ENCODE measurements at places on chromosomes 7 and 10.

GRCh38 chr7:37429435-37429791 is 19.3 kb downstream of the ELMO1 start:
- DNase-seq: no peak

DNA sequence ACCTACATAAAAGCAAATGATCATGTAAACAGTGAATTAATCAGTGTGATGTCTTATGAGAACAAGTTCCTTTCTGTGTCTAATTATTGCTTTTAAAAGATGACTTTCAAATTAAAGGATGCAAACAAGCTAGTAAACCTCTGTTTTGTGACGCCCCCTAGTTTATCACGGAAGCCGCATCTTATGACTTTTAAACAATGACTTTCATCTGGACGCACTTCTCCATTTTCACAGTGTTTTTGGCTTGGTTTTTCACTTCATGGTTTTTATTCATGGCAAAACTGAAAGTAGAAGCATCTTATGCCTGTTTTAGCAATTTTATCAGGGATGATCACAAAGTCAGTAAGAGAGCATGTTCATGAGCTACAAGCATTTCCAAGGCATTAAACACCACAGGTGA is 35.0 kb downstream of the ITGA8 start:
- no peak for DNase-seq

DNA sequence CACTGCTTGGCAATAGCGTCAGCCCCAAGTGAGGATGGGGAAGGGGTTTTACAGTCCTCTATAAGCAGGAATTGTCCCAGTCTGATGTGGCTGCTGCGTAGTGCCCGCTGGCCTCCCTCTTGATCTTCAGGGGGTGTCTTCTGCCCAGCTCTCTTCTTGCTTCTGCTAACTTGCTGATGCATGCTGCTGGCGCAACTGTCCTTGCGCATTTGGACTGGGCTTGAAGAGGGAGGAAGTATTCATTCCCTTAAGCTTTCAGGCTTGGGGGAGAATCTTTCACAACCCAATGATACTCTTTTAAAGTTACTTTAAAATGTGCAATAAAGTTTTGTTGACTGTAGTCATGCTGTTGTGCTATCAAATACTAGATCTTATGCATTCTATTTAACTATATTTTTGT is 10.3 kb downstream of the GALNT11 start:
- DNase-seq: no peak

GRCh38 chr10:115050375-115051010 is 42.7 kb upstream of the ATRNL1 start:
- DNase-seq: no peak

DNA sequence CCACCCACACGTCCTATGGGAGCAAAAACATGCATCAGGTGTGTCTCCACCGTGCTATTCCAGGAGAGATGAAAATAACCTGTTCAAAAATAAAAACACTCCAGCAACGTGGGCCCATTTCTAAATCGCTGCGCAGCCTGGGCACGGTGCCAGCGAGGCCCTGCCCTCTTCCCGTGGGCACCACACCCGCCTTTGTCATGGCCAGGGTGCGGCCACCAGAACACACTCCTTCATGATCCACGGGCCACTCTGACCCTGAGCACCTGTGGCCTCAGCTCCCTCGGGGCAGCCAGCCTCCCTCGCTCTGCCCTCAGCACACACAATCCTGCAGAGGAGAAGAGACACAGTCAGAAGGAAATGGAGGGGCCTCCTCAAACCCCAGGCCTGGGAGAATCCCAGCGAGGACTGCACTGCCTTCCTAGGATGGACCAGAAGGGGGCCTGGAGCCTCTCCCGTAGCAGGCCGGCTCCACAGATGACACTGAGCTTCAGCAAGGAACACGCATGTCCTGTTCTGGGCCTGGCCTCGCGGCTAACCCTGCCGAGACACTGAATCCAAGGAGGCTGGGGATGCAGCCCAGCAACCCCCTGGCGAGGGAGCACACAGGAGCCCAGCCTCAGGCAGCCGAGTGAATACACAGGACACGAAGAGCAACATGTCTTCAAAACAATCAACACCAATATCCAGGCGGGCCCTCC is 169.0 kb downstream of the MAD1L1 start:
- DNase-seq: no peak

- no peak for DNase-seq
Measured at GRCh38 chr7:30545791-30546555, 41.3 kb upstream of the GGCT start.

GRCh38 chr7:87075671-87076404 is 16.4 kb upstream of the ELAPOR2 start:
- DNase-seq: peak; percentile 29

GRCh38 chr10:131496351-131497052 is 185.0 kb upstream of the TCERG1L start:
- DNase-seq: no peak

DNA sequence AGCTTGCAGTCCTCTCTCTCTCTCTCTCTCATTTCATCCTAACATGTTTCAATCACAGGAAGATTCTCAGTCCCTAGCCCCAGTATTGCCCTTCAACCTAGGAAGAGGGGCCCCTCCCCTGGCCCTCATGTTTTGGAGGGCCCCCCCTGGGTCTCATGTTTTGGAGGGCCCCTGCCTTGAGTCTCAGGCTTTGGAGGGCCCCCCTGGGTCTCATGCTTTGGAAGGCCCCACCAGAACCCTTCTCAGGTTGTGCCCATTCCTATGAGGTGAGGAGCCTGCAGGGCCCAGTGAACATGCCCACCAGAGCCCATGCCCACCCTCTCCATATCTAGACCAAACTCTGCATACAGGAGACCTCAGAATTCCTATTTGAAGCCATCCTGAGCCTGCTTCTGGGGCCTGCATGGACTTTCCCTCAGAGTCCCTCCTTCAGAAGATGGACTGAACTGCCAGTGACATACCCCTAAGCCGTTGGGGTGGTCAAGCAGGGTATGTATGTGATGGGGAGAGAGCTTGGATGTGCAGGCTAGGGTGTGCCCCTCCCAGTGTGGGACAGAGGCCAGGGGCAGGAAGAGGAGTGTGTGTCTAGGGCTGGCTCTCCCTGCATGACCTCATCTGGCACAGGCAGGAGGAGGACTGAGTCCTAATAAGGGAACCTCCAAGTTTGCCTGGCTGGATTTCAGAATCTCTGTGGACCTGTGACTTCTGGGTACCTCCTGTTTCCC is 8.1 kb upstream of the VDAC2 start:
- DNase-seq: no peak

GRCh38 chr7:104499975-104500374 is 171.6 kb downstream of the LHFPL3 start:
- no peak for DNase-seq

GRCh38 chr10:64113792-64114191 is 592.6 kb downstream of the REEP3 start:
- no peak for DNase-seq

DNA sequence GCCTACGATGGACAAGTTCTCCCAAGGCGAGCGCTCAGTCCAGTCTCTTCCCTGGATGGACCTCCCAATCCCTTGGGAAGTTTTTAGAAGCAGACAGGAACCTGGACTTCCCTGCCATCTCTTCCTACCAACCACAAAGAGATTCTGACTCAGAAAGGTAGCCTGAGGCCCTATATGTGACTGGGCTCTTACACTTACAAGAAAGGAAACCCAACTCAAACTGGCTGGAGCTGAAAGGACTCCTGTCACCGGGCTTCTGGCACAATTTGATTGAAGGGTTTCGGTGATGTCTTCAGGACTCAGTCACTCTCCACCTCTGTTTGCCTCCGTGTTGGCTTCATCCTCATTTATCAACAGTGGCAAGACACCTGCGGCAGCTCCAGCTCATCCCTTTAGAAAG is 3.7 kb upstream of the COL13A1 start:
- DNase-seq: peak; percentile 16

DNA sequence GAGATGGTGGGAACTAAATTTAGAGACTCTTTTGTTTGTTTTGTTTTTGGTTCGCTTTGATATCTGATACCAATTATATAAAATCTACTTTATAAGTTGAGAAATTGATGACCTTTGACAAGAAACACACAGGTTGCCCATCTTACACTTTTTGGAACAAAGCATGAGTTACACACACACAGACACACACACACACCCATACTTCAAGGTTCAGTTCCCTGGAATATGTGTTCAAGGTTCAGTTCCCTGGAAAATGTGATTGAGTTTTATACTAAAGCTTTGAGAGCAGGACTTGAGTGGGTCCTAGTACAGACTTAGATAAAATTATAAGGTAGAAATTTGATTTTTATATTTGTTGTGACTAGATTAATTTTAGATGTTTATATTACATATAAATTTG is 134.2 kb upstream of the PRR15 start:
- no peak for DNase-seq

DNA sequence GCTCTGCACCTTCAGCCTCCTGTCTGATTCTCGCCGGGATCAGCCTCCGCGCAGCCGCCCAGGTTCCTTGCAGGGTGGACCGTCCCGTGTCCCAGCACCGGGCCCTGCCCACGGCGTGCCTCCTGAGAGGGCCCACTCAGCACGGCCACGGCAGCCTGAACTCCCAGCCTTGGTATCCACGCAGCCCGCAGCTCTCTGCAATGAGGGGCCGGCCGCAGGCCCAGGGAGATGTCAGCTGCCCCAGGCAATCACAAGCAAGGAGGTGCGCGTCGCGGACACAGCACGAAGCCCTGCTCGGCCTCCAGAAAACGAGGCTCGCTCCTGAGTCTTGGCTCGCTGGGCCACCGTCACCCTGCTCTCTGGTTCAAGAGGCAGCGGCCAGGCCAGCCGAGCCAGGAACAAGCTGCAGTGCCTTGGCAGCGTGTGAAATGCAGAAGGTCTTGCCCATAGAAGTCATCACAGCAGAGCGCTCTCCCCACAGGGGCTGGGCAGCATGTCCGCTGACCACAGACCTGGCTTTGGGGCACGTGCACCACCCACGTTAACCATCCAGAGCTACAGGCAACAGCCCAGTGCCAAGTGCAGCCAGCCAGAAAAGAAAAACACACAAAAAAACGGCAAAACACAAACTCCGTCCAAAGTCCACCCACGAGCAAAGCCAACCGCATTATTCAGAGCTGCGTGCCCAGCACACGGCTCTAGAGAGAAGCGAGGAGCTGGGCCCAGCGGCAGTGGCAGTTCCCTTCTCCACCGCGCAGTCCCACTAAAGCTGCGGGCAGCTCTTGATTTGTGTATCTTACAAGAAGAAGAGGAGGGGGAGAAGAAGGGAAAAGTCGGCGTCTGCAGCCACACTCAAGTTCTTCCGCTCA is 13.9 kb downstream of the GPER1 start:
- no peak for DNase-seq

DNA sequence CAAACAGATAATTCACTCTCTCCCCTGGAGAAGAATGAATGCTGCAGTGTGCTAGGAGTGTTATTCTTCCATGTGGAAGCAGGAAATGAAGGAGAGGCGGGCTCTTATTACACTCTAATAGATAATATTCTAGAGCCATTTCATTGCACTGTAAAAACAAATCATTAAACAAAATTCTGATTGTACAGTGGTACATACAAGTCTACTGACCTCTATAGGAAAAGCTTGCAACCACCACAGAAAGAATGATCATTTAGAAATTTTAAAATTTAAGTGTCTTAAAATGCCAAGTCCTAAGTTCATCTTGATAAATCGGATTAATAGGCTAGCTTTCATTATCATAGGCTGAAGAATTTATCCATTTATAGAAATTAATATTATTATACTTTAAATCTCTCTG is 960.3 kb upstream of the LRRN3 start:
- no peak for DNase-seq

DNA sequence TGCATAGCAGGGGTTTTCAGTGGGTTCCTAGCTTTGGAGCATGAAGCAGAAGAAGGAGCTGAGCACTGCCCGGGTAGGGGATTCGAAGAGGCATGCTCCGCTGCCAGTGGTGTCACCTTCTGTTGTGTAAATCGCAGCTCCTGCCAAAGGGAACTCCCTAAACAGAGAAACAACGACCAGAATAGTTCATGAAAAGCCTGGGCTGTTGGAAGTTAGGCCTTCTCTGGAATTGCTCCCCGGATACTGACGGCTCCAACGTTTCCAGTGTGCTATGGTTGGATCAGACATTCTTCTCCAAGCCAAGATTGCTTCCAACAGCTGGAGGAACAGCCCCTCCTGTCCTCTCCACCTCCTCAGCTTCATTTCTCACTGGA is 546.0 kb upstream of the FZD8 start:
- no peak for DNase-seq

- DNase-seq: no peak
Measured at GRCh38 chr10:74272288-74272687, 121.3 kb downstream of the ADK start.

- DNase-seq: no peak
Measured at GRCh38 chr7:115952832-115953231, 77.7 kb downstream of the TFEC start.

- no peak for DNase-seq
Measured at GRCh38 chr7:2542916-2543871, 12.1 kb downstream of the BRAT1 start.

- no peak for DNase-seq
Measured at GRCh38 chr10:130453721-130454542, 317.7 kb downstream of the GLRX3 start.

DNA sequence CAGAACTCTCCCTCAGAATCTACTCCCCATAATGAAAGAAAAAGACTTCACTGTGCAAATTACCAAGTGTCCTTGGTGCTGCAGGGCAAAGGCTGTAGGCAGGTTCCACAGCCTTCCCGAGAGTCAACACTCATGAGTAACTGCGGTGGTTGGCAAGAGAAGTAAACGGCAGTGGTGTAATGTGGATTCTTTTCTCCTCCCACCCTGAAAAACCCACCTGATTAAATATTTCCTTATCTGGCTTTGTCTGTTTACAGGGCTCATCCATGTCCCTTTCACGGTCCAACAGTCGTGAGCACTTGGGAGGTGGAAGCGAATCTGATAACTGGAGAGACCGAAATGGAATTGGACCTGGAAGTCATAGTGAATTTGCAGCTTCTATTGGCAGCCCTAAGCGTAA is 300.9 kb downstream of the BICC1 start:
- no peak for DNase-seq

GRCh38 chr10:70321233-70321632 is 37.4 kb upstream of the NPFFR1 start:
- DNase-seq: no peak

DNA sequence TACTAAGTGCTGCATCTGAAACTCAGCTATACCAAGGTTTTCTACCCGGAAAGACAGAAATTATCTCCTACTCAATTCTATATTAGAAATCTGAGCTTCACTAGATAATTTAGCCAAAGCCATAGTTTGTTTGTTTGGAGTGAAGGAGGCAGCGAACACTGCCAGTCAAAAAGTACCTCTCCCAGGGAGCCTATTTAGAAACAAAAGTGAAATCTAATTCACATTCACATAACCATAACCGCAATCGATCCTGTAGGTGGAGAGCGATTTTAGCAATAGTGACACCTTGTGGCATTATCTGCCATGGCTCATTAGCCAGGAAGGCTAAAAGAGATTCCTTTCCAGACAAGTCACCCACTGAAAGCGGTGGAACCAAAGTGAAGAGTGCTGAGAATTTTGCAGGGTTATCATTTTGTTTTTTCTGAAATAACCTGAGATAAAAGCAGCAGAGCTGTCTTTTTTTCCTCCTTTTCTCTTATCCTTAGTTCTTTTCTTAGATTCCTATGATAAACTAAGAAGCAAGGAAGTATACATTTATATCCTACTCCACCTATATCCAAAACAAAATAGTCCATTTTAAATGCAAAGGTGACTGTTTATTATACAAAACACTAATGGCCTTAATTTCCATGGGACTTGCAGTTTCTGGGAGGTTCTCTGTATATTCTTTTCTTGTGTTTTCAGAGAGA is 83.7 kb upstream of the BET1 start:
- peak; percentile 83 for DNase-seq
